ENCODE measurements at places on chromosomes 6 and 20.

GRCh38 chr6:75926293-75927168 lies 145.9 kb downstream of the IMPG1 start:
- no peak for DNase-seq

DNA sequence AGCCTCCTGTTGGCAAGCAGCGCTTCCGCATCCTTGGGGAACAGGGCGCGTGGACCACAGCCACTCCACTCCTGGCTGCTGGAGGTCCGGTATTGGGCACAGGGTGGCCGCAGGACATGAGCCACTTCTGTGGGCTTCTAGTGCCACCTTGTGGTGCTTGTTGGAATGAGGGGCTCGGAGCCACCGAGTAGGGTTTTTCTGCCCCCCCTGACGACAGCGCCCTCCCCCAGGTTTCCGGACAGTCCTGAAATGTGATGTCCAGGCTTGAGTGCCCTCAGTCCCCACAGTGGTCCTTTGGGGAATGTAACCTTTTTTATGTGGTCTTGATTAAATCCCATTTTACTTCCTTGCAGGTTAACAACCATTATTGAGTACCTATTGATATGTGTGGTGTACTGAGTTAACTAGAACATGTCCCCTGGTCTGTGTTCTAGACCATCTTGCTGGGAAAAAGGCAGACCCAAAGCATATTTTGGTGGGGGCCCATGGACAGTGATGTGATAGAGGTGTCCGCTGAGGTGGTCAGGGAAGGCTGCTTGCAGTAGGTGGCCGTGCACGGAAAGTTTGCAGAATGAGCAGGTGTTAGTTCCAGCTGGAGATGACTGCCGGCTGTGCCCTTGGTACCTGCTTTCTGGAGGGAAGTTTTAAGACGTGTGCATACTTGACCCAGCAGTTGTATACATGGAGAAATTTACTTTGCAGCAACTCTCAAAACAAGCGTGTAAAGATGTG lies 70.0 kb downstream of the PTPN1 start:
- DNase-seq: no peak

DNA sequence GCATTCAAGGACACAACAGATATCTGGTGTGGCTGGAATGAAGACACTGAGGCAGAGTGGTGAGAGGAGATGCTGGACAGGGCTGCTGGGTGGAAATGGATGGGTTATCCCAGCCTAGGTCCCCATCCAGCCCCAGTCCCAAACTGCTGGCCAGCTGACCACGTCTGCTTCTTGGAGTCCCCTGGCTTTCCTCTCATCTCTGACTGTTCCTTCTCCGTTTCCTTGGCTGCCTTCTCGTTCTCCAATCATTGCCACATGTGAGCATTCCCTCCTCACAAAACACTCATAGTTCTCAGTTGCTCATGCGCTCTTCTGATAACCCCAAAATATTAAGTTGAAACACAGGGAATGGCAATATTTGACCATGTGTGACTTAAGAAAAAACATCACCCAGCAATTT lies 31.5 kb downstream of the MAFB start:
- no peak for DNase-seq

GRCh38 chr6:105482227-105482844 lies 79.5 kb upstream of the PREP start:
- DNase-seq: no peak

DNA sequence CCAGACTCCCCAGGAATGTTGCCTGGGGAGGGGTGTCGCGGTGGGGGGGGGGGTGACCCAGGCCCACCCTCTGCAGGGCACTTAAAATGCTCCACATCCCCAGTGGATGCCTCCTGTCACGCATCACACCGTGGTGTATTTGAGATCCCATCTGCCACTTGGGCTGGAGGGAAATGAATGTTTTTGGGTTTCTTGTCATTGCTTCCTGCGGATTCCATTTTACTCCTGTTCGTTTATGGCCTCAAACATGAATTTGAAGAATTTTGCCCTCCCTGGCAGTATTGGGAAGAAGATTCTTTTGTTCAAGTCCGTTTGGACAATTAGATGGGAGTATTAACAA lies 544 bp upstream of the KHDC1 start:
- no peak for DNase-seq

DNA sequence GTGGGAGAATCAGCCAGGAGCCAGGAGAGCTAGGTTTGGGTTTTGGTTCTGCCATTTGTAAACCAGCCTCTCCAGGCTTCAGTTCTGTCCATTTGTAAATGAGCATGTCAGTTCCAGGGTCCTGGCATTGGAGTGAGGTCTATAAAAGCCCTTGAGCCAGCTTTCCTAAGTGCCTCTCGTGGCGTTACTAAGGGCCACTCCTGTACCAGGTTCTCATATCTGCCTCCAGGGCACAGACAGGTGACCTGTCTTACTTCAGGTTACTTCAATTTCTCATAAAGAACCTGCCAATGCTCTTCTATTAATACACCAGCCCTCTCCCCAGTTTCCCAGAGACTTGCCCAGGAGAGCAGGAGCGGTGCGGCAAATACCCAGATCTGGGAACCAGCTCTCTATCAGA lies 101.9 kb downstream of the VEGFA start:
- DNase-seq: no peak

DNA sequence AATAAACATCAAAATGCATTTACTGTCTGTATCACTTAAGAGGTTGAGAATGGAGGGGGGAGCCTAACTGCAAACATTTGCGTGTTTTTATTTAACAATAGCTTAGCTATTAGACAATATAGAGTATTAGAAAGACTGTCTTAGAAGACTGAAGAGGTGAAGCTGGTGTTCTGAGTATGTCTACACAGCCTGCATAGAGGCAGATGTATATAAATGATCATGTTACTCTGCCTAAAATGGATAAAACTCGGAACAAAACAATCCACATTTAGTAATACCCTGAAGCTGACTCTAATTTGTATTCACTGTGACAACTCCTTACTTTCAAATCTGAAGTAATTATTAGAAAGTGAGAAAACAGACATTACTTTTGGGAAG lies 181.9 kb downstream of the GMPR start:
- DNase-seq: no peak

DNA sequence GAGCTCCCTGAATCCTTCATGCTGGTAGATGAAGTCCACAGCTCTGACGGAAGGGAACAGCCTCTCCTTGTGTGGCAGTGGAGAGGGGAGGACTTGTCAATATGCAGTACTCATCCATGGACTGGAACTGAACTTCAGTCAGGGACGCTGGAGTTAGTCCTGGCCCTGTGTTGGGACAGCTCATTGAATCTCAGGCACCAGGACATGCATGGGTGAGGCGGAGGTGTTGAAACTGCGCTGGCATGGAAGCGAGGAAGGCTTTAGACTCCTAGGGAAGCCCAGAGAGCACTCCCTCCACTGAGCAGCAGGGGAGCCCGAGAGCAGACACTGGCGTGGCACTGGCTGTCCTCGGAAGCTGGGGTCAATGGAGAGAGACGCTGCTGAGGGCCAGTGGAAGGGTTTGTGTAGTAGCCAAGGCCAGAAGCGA lies 161.3 kb upstream of the GGTLC1 start:
- DNase-seq: no peak

- no peak for DNase-seq
Observed at GRCh38 chr20:50645253-50646068, 45.9 kb downstream of the RIPOR3 start.

DNA sequence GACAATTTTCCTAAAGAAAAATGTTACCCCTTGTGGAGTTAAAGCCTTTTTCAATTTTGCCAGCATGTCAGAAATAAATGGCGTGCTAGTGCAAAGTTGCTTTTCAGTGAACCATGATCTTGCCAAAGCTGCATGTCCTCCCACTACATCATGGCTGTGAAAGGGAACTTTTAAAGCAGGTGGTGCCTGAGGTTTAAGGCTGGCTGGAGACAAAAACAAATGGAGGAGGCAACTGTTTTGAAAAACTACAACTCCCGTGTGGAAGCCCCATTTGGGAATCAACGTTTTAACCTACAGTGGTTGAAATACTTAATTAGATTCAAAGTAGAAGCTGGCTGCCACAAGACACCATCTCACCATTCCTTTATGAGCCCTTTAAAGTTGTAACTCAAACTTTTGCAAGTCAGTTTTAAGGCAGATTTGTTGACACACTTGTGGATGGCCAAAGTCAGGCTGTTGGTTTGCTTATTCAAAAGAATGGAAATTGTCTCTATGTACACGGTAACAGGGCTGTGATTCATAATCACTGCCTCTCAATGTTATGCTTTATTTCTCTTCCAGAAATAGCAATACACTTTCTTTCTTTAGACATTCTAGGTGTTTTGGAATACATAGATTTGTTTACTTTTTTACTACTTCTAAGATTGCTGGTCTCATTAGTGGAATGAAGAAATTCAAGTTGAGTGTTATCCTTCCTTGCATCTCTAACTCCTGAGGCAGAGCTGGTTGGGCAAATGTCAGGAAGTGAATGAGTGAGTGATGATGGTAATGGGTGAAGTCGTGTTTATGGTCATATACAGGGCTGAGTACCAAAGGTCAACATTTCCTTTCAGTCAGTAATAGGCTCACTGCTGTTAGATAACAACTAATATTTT lies 196.4 kb upstream of the GMDS start:
- no peak for DNase-seq
